Panc1 (cell line): ENCODE measurements at places on chromosomes 16 and 17.

- no peak for DNase-seq
These were observed 32.8 kb downstream of the CCL4 start for GRCh38 chr17:36136439-36136838.

- no peak for DNase-seq
These were observed 139.9 kb upstream of the HLF start for GRCh38 chr17:55124730-55125360.

- no peak for DNase-seq
These were observed 5.9 kb downstream of the COQ7 start for GRCh38 chr16:19073344-19073743.

DNA sequence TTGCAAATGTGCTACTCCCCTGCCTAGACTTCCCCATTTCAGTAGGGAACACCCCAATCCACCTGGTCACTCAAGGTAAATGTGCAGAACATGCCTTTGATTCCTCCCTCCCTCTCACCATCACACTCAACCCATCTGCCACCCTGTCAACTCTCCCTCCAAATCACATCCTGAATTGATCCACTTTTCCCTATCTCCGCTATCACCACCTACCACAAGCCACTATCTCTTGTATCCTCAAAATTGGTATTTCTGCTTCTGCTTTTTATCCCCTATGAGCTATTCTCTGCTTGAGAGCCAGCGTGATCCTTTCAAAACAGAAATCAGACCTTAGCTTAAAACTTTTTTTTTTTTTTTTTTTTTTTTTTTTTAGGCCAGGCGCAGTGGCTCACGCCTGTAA, 5.4 kb upstream of the NOL11 start:
- DNase-seq = no peak

DNA sequence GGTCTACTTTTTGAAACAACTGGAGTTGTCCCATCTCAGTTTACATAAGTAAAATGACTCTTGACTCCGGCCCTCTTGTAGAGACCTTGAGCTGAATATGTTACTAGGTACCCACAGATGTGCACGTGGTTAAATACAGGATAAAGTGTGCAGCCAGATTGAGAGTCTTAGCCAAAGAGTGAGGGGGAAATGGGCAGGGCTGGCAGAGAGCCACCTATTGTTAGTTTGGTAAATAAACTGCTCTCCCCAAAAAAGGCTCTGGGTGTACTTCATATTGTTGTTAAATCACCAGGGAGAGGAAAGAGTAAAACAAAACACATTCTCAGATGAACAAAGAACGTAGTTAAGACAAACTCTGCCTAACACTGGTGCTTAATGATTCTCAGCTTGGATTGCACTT, 20.3 kb downstream of the G6PC1 start:
- no peak for DNase-seq

DNA sequence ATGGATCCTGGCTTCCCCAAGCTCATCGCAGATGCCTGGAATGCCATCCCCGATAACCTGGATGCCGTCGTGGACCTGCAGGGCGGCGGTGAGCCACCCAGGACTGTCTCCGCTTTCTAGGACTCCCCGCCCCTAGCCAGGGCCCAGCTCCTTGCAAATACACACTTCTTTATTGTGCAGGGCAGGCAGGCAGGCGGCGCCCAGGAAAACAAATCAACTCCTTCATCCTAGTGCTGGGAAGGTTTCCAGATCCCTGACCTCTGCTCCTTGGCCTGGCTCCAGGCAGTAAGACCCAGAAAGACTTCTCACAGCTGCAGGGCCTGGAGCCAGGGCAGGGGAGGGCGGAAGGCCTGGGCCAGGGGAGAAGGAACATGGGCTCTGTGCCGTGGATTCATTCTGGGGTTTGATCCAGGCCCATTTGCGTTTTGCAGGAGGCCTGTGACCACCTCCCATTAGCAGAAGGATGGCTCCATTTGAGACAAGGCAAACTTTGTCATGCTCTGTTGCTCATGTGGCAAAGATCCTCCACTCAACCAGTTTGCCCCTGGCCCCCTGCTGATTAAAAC, 6.0 kb upstream of the LPCAT2 start:
- no peak for DNase-seq

DNA sequence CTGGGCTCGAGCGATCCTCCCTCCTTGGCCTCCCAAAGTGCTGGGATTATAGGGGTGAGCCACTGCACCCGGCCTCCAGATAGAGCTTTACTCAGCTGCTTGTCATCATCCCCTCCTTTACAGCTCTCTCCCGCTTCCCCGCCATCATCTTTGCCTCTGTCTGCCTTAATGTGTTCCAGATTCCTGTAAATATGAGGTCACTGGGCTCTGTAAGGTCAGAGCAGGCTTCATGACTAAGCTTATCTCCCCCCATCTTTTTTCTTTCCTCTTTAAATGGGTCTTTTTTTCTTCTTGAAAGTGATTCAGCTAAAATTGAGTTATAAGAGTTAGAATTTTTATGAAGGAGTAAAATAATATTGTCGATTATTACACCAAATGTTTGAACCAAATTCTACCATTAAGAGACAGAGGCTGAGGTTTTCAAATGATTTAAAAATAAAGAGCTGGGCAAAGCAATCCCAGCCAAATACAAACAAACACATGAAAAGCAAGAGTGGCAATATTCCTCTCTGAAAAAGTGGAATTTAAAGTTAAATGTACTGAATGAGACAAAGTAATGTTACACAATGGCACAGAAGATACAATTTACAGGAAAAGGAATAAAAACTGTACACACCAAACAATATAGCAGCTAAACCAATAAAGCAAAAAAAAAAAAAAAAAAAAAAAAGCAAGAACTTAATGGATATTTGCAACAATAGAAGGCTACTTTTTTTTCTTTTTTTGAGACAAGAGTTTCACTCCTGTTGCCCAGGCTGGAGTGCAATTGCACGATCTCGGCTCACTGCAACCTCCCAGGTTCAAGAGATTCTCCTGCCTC, 62.1 kb downstream of the CRISPLD2 start:
- no peak for DNase-seq

DNA sequence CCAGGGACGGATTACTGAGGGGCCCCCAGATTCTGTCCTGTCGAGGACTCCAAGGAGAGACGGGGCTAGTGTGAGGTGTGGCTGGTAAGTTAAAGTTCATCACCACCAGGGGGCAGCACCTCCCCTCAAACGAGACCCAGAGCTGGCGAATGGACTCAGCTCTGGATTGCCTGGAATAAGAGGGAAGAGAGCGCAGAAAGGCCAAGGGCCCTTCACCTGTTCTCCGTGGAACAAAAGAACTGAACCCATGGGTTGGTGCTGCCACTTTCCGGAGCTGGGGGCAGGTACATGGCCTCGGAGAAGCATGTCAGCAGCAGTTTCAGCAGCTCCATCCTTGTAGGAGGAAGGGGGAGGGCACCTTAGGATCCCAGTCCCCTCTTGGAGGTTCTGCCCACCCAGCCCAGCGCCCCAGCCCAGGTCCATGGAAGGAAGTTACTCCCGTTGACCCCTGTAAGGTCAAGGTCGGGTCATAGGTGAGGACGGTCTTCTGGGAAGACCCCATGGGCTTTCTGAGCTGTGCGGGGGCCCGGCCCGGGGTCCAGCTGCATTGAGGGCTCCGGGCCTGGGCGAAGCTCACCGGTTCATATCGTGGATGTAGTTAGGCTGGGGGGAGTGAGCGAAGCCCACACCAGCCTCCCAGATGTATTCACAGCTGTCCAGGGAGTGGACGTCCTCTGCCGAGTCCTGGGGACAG, 10.8 kb downstream of the HID1 start:
- no peak for DNase-seq

DNA sequence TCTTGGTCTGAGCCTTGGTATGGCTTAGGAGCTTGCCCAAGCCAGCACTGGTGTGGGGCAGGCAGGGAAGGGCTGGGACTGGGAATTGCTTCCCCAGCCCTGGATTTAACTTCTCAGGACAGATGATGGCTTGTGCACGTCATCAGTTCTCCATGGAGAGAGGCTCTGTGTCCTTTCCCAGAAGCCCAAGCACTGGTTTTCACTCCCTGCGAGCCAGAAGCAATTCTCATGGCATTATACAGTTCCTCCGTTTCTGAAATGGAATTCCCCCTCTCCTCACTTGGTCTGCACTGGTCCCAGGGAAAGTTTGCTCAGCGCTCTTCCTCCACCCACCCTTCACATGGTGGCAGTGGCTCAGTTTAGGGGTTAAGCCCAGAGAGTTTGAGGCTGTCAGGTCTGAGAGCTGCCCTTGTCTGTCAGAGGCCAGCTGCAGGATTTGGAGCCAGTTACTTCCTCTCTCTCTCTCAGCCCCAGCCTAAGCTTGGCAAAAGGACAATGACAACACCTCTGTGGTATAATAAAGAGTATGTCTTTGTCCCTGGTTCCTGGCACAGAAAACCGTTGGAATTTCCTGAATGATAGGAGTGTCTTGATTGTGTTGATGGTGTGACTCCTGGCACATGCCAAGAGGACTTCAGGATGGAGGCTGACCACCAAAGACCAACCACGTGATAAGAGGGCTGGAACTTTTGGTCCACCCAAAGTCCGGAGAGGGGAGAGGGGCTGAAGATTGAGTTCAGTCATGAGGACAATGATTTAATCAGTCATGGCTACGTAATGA, 219.6 kb upstream of the TNRC6C start:
- no peak for DNase-seq

DNA sequence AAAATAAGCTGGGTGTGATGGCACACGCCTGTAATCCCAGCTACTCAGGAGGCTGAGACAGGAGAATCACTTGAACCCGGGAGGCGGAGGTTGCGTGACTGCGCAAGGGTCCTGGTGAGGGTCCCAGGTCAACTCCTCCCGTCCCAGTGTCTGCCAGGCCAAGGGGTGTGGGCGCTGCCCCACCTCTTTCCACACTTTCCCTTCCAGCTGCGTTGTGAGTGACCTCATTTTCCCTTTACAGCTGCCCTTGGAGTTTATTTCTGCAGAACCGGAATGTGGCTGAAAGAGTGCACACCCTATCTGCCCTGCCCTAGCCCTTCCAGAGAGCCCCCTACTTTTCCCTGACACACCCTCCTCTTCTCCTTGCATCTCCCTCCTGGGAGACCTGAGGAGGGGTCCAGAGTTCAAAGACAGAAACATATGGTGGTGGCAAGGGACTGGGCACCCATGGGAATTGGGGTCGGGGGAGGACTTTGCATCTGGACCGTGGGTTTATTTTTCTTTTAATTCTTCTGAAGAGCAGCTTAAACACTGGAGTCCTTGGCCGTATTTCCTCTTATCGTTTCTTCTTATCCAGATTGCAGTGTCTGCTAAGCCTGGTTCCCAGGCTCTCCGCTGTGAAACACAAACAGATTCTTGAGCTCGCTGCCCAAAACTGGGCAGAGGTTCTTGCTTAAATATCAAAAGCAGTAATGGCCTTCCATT, 20.9 kb downstream of the MRC2 start:
- DNase-seq = no peak

- no peak for DNase-seq
These were observed 31.5 kb downstream of the SALL1 start for GRCh38 chr16:51119556-51119955.

DNA sequence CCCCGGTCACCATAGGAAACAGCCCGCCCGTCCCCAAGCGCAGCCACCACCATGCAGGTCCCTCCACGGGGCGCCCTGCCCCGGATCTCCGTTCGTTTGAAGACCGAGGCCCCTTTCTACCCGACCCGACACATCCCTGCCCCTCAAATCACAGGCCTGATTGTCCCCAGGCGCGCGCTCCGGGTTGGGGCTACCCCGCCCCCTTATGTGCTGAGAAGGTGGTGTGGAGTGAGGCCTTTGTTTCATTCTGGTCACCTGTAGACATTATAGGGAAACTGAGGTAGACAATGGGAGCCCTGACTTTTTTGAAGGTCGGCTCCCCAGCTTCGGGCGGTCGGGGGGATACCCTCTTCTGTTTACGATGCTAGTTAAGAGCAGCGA, 763 bp upstream of the ACTG1 start:
- no peak for DNase-seq

- no peak for DNase-seq
These were observed 292.7 kb downstream of the HAPSTR1 start for GRCh38 chr16:9384141-9384540.

DNA sequence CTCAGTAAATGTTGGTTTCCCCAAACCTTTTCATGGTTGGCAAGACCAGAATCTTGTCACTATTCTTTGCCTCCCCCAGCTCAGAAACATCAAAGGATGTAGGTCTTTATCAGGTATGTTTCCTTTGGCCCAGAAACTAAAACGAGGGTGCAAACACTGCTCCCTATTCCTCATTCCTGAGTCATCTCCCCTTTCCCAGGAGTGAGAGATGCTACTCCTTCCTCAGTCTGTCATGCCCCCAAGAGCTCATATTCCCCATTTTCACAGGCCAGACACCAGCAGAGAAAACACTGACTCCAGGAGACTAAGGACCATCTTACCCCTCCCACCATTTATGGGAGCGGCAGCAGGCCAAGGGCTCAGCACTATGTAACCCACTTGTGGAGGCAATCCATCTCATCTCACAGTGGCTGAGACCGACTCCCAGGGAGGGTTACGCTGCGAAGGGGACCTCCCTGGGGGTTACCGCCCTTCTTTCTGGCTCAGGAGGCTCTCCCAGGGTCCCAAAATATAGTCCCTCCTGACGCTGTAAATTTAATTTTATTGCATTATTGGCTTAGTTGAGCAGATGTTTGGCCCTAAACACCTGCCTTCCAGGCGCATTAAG, 1.5 kb downstream of the GEMIN4 start:
- DNase-seq = no peak

GRCh38 chr16:4775005-4775404, 8.0 kb upstream of the ZNF500 start:
- DNase-seq = no peak

DNA sequence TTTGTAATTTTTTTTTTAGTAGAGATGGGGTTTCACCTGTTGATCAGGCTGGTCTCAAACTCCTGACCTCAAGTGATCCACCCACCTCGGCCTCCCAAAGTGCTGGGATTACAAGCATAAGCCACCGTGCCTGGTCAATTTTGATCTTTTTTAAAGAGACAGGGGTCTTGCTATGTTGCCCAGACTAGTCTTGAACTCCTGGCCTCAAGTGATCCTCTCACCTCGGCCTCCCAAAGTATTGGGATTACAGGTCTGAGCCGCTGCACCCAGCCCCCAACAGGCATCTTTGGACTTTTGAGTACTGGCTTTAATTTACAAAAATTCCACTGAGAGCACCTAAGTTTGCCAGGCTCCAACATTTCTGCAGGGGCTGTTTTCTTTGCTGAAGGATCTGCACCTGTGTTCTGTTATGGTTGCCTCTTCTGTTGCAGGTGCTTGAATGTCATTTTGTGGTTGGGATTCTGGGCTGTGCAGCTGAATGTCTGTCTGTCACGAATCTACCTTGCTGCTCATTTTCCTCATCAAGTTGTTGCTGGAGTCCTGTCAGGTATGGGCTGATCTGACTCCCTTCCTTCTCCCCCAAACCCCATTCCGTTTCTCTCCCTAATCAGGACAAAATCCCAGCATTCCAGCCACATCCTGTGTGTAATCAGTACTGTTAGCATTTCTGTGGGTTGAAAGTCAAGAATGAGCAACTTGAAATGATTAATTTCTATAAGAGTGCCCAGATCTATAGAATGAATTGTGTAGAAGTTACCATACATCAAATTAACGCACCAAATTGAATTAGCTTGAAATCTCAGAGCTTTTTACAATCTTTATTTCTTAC, 8.5 kb downstream of the G6PC1 start:
- DNase-seq = no peak

GRCh38 chr17:28141313-28141712, 98.8 kb downstream of the NLK start:
- DNase-seq = no peak
